ENCODE measurements at places on chromosomes 12 and 14.
A peak's percentile ranks its signal among the peaks of the same experiment; 100 is the strongest.

DNA sequence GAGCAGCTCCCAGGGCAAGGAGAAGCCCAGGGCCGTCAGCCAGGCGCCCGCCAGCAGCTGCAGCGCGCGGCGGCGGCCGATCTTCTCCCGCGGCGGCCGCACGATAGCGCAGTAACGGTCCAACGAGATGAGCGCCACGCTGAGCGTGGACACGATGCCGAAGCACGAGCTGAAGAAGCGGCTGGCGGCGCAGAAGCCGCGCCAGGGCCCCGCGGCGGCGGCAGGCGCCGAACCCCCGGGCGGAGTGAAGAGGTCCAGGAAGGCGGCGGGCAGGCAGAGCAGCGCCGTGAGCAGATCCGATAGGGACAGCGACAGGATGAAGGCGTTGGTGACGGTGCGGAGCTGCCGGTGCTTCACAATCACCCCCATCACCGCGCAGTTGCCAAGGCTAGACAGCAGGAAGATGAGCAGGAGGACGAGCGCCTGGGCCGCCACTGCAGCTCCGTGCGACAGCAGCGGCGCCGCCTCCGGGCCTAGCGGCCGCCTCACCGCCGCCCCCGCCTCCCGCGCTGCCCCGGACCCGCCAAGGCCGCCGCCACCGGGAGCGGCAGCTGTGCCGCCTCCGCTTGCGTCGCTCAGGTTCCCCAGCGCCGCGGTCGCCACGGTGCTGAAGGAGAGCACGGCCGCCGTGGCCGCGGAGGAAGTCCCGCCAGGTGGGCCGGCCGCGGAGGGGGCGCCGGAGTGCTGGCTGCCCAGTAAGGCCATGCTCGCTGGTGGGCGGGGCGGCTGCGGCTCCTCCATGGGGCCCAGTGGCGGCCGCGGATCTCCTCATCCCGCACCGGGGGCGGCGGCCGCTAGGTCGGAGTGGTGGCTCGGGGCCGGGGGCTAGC is 479 bp downstream of the GPR135 start:
- DNase-seq: peak; percentile 51

- peak; percentile 36 for DNase-seq
These were observed 212.6 kb downstream of the SLC16A7 start for GRCh38 chr12:59808317-59808910.

DNA sequence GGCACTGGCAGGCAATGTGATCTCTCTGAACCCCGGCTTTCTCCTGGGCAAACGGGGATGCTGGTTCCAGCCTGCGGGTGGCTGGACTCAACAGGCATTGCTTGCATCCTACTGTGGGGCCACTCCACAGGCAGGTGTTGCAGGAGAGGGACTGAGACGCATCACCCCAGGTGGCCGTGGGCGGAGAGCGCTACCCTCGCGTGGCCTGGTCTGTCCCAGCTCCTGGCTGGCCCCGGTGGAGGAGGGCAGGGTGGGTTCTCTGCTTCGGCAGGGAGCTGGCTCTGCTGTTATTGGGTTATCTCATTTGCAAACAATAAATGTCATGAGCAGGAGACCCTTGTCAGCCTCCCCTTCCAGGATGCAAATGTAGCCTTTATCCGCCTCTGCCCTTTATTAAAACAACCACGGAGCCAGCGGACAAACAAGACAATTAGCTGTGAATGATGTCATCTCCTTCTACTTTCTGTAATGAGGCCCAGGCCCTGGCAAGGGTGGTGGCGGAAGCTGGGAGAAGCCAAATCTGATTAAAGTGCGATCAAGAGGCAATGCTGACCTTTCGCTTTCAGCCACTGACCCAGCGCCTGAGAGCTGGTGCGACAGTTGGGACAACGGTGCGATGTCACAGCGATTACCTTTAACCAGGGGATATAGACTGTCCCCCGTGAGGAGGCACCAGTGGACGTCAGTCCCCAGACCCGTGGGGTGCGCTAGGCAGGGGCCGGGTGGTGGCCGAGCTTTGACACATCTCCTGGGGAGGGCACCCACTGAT is 161.8 kb downstream of the KIF26A start:
- DNase-seq: no peak

GRCh38 chr12:72089678-72090077 is 151.0 kb downstream of the TPH2 start:
- DNase-seq: no peak

DNA sequence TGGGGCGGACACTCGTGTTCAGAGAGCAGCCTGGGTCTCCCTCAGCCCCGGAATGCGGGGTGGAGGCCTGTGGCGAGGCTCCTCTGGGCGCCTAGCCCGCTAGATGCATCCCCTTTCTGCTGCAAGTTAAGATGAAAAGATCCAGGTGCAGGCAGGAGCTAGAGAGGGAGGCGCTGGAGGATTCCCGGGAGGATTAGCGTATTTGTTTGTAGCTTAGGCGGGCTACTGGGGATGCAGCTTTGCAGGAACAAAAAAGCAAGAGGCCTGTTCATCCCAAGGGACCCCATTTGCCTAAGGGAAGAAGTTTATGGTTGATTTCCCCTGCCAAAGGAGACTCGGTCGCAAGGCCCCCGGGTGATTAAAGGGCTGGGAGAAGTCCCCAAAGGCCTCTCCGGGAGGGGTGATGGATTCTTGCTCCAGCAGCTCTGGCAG is 824 bp downstream of the CCDC177 start:
- peak; percentile 49 for DNase-seq

DNA sequence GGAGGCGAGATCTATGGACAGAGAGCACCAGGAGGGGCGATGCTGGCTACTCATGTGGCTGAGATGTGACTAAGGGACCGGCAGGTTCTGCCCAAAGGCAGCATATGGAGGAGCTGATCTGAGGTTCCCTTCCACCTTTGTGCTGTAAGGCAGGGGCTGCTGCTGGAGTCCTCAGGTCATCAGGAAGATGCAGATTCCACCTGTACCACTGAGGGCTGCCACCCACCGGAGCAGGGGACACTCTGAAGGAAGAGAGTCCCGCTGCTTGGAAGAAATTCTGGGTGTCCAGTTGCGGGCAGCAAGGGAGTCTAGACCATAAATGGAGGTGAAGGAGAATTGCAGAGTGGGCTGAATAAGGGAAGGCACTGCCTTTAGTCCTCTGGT is 55.3 kb downstream of the PLEKHG3 start:
- no peak for DNase-seq

GRCh38 chr12:108647585-108648287 is 14.0 kb upstream of the SELPLG start:
- no peak for DNase-seq

DNA sequence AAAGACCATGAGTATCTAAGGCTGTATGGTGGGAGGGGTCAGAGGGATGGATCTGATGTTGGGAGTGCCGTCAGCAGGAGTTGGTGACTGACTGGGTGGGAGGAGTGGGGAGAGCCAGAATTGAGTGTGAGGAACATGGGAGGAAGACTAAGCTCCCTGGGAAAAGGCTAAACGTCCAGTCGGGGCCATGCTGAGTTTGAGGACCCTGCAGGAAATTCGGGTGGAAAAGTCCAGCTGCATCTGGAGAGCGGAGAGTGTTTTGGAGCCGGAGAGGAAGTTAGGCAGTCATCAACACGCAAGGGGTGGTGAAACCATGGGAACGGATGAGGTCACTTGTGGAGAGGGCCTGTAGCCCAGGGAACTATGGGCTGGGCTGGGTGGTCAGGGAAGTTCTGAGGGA is 60.9 kb downstream of the ELK3 start:
- DNase-seq: no peak

DNA sequence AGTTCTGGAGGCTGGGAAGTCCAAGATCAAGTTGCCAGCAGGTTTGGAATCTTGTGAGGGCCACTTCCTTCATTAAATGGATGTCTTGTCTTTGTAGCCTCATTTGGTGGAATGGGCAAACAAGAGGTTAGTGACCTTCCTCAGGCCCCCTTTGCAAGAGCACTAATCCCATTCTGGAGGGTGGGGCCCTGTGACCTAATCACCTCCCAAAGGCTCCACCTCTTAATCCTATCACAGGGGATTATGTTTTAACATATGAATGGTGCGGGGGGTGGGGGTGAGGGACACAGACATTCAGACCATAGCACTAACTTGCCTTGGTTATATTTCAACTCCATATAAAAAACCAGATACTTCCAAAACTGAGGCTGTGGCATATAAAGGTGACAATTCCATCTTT is 59.9 kb upstream of the PPP4R3A start:
- DNase-seq: no peak

DNA sequence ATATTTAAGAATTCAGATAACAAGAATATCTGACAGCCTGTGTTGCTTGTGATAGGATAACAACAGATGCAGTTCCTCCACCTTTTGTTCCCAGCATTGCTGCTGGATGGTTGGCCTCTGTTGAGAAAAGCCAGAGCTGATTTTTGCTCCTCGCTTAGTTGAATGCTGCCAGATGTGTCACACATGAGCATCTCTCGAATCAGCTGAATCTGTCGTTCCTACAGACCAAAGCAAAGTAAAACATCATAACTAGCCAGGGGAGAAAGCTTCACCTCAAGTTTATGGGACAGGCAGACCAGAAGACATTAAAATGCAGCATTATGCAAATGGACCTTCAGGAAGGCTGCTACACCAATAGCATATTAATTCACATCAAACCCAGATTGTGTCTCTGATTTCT is 20.1 kb downstream of the RACGAP1 start:
- no peak for DNase-seq

DNA sequence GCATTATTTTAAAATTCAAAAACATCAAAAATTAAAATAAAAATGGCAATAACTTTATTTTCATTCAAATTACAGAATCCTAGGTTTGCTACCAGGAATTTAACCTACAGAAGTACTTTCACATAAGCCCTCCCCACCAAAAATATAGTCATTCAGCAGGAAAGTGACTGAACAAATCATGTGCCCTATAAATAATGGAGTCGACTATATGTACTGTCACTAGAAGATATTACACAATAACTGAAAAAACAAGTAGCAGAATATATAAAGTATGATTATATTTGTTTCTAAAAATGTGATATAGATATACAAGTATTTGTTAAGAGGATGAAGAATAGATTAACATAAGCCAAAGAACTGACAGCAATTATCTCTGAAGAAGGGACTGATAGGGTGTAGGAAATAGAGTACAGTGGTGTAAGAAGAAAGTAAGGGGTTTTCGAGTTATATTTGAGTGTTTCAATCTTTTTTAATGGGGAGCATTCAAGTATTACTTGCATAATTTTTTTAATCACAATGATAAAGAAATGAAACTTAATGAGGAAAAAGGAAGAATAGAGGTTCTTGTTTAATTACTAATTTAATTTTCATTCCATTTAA is 7.9 kb downstream of the C2CD5 start:
- no peak for DNase-seq

DNA sequence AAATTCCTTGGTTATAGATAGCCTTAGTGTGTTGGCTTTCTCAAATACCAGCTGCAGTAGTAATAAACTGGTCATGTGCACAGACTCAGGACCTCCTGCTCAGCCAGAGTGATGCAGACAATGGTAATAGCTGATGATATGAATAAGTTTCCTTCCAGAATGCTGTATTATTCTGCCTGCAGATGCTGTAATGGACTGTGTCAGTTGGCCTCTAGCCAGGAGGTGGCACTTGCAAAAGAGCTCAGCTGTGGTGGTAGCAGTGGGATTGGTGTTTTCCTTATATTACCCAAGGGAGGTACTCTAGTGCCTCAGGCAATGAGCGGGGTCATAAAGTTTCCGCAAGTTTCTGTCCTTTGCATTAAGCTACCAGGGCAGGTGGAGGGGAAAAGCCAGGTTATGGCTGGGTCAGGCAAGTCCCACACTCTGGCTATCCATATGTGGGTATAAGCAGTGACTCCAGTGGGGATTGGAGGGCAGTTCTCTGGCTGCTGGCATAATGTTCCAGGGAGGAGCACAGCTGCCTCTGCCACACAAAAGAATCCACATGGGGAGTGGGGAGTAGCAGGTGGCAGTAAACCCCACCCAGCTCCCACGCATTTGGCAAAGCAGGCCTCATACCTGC is 14.0 kb upstream of the MUCL1 start:
- DNase-seq: no peak

GRCh38 chr12:108117163-108117849 is 11.8 kb upstream of the WSCD2 start:
- DNase-seq: no peak

DNA sequence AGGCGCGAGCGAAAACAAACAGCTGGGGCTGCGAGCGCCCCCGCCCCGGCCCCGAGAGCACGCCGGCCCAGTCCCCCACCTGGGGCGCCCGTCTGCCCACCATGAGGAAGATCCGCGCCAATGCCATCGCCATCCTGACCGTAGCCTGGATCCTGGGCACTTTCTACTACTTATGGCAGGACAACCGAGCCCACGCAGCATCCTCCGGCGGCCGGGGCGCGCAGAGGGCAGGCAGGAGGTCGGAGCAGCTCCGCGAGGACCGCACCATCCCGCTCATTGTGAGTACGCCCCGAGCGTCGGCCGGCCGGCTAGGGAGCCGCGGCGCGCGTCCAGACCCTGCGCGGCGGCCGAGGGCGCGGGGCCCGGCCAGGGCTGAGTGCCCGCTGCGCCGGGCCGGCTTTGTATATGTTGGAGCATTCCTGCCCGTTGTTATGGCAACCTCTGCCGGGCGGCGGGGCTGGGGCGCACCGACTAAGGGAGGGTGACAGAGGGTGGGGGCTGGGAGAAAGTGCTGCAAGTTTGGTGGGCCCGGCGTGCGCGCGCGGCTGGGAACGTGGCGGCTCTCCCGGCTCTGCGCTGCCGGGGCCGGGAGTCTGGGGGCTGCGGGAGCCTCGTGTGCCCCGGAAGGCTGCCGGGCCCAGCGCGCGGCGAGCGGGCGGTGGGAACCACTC is 367 bp downstream of the GALNT16 start:
- DNase-seq: peak; percentile 49

- no peak for DNase-seq
These were observed 33.2 kb downstream of the LRIG3 start for GRCh38 chr12:58887068-58887467.

GRCh38 chr12:24997496-24997895 is 48.6 kb upstream of the BCAT1 start:
- DNase-seq: no peak

GRCh38 chr12:2276288-2277033 is 223.7 kb downstream of the CACNA1C start:
- no peak for DNase-seq

DNA sequence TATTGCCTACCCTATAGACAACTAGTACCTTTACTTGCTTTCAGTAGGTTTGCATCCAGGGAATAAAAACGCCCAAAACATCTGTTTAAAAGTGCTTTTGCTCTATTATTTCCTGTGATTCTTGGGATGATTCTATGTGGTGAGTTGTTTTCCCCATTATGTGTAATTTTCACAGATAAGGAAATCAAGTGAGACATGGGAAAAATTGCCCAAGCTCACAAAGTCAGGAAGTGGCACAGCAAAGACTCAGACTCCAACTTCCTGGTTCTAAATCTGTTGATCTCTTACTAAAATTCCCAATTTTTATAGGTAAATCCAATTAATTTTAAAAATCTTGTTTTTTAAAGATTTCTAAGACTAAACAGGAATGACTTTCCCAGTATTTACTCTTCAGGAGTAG is 39.0 kb downstream of the NID2 start:
- no peak for DNase-seq

GRCh38 chr12:70854881-70855568 is 65.5 kb downstream of the PTPRR start:
- DNase-seq: no peak

Data from SW480 (cell line).